ENCODE measurements at places on chromosomes 3 and 15.

DNA sequence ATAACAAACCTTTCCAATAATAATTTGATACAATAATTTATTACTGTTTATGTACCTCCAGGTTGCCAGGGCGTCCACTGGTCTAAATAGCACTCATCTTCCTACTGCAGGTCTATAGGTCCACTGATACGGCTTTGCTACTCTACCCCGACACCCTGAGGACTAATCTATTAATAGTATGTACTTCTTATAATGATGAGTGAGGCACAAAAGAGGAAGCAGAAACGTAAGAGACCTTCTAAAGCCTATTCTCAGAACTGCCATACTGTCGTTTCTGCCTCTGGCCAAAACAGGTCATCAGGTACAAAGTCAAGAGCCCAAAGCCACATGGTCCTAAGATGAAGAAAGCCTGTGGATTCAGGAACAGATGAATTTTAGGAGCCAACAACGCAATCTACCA, 163.2 kb upstream of the GRM7 start:
- no peak for DNase-seq

GRCh38 chr3:24111711-24112110, 166.6 kb downstream of the NR1D2 start:
- DNase-seq: no peak

DNA sequence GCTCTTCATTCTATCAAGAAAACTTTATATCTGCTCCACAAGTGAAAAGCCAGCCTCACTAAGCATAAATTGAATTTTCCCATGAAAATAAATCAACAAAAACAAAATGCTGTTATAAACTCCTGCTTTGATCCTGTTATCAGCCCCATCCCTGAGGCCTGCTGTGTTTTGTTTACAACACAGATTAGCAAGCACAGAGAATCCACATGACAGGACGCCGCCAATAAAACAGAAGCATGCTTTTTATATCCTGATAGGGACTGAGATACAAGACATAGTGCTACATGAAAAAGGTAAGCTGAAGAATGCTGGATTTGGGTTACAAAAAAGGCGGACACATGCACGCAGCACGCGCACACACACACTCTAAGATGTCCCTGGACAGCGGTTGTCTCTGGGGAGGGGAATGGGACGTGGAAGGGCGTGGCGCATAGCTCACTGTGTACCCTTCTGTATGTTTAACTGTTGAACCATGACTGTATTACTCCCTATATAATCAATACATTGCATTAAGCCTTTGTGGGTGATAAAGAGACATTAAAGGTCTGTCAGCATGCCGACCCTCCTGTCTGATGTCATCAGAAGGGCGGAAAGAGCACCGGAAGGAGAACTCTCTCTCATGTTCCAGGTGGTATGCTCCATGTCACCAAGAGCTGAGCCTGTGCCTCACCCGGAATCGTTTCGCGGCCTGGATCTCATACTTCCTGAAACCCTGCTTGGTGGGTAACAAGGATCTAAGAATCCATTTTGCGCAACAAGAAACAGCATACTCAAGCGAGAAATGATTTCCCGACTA, 93.9 kb downstream of the IQSEC1 start:
- no peak for DNase-seq

DNA sequence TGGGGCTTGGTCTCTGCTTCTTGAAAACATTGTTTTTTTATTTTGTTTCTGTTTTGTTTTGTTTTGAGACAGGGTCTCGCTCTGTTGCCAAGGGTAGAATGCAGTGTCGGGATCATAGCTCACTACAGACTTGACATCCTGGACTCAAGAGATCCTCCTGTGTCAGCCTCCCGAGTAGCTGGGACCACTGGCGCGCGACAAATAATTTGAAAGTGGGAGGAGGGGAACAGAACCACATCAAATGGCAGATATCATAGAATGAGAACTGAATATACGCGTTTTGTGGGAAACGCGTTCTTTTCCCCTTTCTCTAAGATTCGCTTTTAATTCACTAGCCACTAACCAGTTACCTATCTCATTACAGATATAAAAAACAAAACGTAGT, 641 bp upstream of the VPS13C start:
- no peak for DNase-seq

DNA sequence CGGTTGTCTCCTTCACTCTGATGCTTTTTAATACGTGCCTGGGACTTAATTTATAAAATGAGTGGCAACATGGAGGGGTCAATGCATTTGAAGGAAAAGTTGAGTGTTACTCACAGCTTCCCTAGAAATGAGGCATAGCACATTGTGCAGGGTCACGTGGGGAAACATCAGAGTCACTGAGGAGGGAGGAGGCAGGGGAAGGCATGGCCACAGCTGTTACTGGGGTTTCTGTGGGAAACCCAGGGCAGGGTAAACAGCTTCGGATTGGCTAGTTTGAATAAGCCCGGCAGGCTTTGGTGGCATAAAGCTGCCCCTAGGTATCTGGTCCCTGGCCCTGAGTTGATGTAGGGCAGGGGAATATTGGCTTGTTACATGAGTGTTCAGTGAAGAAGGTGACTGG, 98.9 kb upstream of the ST8SIA2 start:
- DNase-seq: no peak

- DNase-seq: peak; percentile 26
These were observed 833 bp downstream of the MAN2A2 start for GRCh38 chr15:90903733-90904536.

DNA sequence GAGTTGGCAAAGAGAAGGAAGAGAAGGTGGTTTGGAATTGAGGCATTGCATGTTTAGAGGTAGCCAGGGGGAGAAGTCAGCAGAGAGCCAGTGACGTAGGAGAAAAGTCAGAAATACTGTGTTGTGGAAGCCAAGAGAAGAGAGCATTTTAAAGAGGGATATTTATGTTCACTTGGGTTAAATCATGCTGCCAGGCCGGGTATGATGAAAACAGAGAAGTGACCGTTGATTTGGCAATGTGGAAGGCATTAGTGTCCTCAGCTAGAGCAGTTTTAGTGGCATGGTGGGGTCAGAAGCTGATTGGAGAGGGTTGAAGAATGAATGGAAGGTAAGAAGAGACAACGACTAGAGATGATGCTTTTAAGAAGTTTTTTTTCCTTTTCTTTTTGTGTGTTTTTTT, 24.5 kb downstream of the RASA2 start:
- DNase-seq: no peak

- no peak for DNase-seq
These were observed 31.5 kb upstream of the VEPH1 start for GRCh38 chr3:157534725-157535161.

- DNase-seq: no peak
These were observed 190.6 kb upstream of the ADAMTS9 start for GRCh38 chr3:64878362-64878761.

- DNase-seq: no peak
These were observed 143.9 kb downstream of the NECTIN3 start for GRCh38 chr3:111215481-111215880.

DNA sequence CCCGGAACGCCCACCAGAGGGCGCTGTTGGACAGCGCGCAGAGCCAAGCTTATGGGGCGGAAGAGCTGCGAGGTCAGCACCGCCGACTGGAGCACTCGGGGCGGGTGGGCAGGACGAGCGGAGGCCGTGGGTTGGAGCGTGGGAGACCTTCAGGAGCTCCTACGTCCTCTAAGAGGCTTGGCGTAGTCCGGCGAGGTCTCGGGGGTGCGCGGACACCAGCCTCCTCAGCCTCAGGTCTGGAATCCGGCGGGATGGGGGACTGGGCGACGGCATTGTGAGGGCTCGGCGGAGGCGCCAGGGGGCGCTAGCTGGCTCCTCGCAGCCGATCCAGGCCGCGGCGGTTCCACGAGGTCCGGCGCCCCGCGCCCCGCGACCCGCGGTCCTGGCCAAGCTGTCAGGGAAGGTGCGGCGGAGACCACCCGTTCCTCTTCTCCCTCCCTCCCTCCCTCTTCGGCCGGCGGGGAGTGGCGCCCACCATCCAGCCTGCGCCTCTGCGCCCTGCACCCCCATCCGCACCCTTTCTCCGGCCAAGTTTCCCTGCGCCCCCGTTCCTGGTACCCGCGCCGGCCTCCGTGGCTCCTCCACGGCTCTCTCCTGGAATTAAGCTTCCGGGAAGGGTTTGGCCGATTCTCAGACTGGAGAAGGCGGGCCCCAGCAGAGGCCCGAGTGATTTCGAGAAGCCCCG, 24.3 kb upstream of the POLG start:
- peak; percentile 57 for DNase-seq

GRCh38 chr3:143443851-143444331, 324.3 kb downstream of the CHST2 start:
- no peak for DNase-seq

DNA sequence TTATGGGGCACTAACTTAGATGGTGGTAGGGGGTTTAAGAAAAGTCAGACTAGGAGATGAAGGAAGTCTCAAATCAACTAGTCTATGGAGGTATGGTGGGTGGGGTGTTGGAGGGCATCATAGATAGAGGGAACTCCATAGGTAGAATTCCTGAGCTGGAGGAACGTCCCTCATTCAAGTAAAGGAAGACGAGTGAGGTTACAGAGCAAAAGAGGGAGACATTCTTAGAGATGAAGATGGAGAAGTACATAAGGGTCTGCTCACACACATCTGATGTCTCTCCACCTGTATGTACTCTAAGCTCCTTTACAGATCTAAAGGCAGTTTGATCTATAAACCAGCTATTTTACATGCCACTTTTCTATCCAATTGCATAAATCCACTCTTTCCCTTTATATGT, 1.4 kb downstream of the PLSCR1 start:
- no peak for DNase-seq

- DNase-seq: no peak
These were observed 107.8 kb downstream of the LRRN1 start for GRCh38 chr3:3907023-3907422.

- DNase-seq: no peak
These were observed 80.7 kb downstream of the SEC22A start for GRCh38 chr3:123282461-123282860.

DNA sequence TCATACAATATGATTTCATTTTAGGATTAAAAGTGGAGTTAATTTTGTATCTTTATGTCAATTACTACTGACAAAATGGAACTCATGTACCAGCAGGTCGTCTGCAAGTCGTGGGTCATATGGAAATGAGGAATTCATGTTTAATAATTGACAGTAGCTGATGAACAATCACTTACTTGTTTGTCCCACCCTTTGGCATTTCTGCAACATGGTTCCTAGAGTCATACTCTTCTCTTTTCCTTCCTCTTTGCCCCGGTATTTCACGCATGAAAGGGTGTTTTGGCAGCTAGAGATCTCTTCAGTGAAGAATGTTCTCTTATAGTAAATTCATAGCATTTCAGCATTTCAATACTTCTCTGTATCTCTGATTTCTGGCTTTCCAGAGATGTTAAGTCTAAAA, 133.3 kb upstream of the SLC24A5 start:
- DNase-seq: no peak
